Bronchial epithelial cell (primary cell): ENCODE measurements at places on chromosomes 1 and 21. TPM values are rescaled to one million over a fixed set of nuclear protein-coding genes. Genes with fewer than 3 reads are reported as not detected.

LSM10 gene
- 7.6 and 11.5 TPM in 2 replicates for total RNA-seq

VWA5B1 gene
- not detected in 2 replicates for total RNA-seq

GRCh38 chr1:33805988-33806387 lies 57.9 kb upstream of the HMGB4 start:
- DNase-seq = no peak

DNA sequence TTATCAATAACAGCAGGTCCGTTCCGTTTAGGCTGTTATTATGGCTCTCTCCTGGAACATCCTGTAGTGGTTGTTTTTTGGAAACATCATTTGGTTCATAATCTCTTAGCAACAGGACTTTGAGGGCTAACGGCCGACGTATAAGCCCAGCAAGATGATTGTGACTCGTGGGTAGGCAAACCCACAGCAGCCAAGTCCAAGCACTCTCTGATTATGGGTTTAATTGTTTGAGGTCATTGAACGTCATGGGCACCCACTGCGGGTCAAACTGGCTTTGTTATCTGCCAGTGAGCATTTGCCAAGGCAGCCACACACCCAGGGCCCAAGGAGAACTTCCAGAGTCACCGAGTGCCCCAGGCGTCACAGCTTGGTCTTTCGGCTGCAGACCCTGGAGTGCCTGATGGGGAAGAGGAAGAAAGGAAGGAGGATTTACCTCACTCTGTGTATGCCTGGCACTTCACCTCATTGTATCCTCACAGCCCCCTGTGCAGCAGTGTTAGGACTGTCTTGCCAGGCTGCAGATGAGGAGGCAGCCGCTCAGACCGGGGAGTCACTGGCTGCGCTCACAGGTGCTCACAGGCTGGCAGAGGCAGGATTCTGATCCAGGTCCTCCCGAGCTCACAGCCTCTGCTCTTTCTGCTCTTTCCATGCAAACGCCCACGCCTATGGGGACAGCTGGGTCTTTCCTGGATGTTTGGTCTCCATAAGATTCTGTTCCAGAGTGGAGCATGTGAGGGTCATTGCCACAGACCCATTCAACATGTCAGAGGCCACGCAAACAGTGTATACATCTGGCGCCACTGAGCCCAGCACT lies 30.8 kb upstream of the EPS8L3 start:
- no peak for DNase-seq
